ENCODE measurements at places on chromosomes 16 and 17. TPM values are rescaled to one million over a fixed set of nuclear protein-coding genes. Genes with fewer than 3 reads are reported as not detected.

ERBB2 gene
- 124 TPM for total RNA-seq

APOH gene
- total RNA-seq, result 4.7 TPM

GALR2 gene
- 2.3 TPM for total RNA-seq

SP6 gene
- 0.11 TPM for total RNA-seq

DNA sequence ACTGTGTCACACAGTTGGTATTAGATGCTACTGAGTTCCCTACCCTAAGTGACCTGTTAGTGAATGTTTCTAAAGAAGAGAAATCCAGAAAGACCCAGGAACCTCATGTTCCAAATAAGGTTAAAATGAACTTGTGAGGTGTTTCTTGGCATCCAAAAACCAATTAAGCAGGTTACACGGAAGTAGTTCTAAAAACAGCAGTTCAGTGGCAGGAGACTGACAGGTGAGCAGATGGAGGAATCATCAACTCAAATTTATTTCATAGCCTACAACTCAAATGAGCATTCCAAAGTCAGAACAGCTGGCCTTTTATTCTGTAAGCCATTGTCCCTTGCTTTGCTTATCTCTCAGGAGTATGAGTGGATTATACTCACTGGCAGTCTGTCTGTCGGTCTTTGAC lies 188.3 kb downstream of the IRX3 start:
- no peaks in the 10 kb centered on the region for H3K36me3 ChIP-seq
- H3K27ac ChIP-seq, result no peak overlapping the region
- no peak for DNase-seq
- H3K4me3 ChIP-seq, result no peak overlapping the region

GRCh38 chr17:29593591-29594518 lies 923 bp downstream of the ANKRD13B start:
- no peaks in the 10 kb centered on the region for H3K27me3 ChIP-seq
- peaks cover 29% of the 10 kb centered on the region for H3K4me1 ChIP-seq
- no peaks in the 10 kb centered on the region for H3K36me3 ChIP-seq
- no peak overlapping the region for H3K27ac ChIP-seq

- peaks cover 43% of the 10 kb centered on the region for H3K36me3 ChIP-seq
- peaks cover 15% of the 10 kb centered on the region for H3K4me1 ChIP-seq
- peak; percentile 91 for DNase-seq
- no peaks in the 10 kb centered on the region for H3K27me3 ChIP-seq
- peak within 1 kb of the TSS; percentile 99 for H3K27ac ChIP-seq
- peak within 1 kb of the TSS; percentile 80 for H3K4me3 ChIP-seq
Measured at GRCh38 chr17:8152112-8152775, at the start of gene PER1. Gene PER1, minus strand, starts transcription at chr17:8152404. Its CDS starts 1,698 bp downstream, at chr17:8150706.

DNA sequence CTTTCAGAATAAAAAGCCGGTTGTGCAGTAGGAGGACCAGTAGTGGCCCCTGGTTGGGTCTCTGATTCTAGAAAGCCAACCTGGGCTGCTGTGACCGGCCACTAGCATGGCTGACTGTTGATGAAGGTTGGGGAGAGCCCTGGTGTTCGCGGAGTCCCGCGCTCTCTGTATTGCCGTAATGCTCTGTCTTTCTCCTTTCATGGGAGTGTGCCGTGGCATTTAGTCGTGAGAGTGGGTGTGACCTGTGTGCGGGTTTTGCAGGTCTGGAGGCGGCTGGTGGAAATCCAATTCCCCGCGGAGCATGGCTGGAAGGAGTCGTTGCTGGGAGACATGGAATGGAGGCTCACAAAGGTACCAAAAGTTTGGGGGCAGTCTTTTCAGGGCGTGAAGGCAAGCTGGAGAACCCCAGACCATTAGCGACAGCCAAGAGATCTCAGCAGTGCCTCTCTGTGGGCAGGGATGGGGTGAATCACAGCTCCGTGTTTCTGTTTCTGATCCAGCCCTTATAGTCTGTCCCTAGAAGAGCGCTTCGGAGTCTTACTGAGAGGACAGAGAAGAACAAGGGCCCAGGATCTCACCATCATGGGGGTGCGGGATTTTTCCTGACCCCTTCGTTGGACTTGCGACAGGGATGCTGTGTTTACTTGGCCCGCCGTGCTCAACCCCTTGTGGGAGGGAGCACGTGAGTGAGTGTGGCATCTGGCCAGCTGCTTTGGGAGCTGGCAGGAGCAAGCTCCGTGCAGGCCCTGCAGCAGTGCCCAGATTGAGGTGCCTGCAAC lies 56.5 kb downstream of the RNF213 start:
- H3K4me3 ChIP-seq, result no peak overlapping the region
- H3K36me3 ChIP-seq, result peaks cover 67% of the 10 kb centered on the region
- H3K4me1 ChIP-seq, result no peaks in the 10 kb centered on the region
- DNase-seq, result no peak
- no peak overlapping the region for H3K27ac ChIP-seq

DNA sequence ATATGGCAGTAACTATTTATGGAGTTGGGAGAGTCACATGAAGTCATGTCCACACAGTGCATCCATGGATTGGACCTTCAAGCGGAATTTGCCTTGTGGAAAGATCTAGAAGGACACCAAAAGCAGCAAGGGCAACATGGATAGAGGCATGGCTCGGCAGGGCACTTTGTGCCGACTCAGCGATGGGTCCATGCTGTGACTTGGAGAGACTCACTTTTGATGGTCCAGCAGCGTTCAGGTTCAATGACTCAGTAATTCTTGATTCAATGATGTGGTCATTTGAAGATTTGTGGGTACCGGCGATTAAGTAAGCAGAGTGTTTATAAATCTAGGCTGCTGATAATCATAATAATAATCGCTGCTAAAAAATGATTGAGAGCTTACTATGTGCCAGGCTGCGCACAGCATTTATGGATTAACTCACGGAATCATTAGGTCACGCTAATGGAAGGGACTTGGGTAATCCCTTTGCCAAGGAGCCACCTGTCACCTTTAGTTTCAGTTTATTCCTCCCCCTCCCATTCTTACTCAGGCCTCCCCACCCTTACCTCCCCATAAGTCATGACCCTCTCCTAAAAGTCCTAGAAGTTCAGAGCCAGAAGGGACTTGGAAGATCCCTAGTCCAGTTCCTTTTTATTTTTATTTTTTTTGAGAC lies 127.5 kb upstream of the CRHR1 start:
- H3K4me3 ChIP-seq, result no peak overlapping the region
- no peak for DNase-seq
- no peaks in the 10 kb centered on the region for H3K4me1 ChIP-seq
- H3K27ac ChIP-seq, result no peak overlapping the region
- no peaks in the 10 kb centered on the region for H3K27me3 ChIP-seq

DNA sequence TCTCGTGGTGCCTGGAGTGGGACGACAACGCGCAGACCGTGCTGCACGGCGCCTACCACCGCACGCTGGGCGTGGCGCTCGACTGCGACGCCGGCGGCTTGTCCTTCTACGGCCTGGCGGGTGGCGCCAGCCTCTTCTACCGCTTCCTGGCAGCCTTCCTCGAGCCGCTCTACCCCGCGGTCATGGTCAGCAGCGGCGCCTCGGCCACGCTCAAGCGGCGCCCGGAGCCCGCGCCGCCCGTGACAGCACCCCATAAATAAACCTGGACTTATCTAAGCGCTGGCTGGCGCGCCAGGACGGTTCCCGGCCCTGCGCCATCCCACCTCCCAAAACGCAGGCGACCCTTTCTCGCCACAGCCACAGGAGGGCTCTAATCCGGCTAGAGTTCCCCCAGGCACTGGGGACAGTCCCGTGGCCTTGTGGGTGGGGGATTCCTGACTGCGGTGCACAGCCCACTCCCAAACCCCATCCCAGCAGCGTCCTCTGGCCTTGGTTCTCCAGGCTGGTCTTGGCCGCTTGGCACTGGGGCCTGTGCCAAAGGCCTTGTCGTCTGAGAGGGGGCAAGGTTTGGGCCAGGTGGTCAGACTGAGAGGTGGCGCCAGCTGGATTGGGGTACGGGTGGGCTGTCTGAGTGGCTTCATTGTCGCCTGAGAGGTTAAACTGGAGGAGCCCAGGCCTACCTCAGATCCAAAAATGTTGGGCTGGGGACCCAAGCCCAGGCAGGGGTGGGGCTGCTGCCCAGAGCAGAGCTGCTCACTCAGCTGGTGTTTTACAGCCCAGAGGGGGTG lies 10.1 kb upstream of the SLC16A5 start:
- H3K36me3 ChIP-seq, result no peaks in the 10 kb centered on the region
- peaks cover 22% of the 10 kb centered on the region for H3K4me1 ChIP-seq
- peak overlapping the region; percentile 88 for H3K27ac ChIP-seq
- DNase-seq, result no peak
- peak overlapping the region; percentile 46 for H3K4me3 ChIP-seq

DNA sequence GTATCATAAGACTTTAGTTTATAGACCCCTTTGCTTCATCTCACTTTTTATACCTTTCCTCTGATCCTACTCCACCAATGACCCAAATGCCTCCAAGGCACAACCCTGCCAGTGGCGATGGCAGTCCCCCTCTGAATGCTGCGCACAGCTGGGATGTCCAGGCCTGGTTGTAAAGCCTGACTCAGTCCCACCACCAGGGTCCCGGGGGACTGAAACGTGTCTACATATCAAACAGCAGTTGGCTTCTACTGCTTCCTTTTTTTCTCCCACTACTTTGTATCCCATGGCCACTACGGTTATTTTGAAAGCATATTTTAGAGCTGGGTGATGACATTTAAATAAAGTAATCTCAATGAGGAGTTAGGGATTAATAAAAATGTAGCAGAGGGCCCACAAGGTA lies 329.8 kb upstream of the PSMD7 start:
- H3K36me3 ChIP-seq, result no peaks in the 10 kb centered on the region
- H3K4me1 ChIP-seq, result no peaks in the 10 kb centered on the region
- no peak overlapping the region for H3K27ac ChIP-seq
- no peak overlapping the region for H3K4me3 ChIP-seq
- no peak for DNase-seq

- H3K27ac ChIP-seq, result no peak overlapping the region
- no peaks in the 10 kb centered on the region for H3K36me3 ChIP-seq
- no peak for DNase-seq
- H3K4me3 ChIP-seq, result no peak overlapping the region
- H3K27me3 ChIP-seq, result no peaks in the 10 kb centered on the region
- no peaks in the 10 kb centered on the region for H3K4me1 ChIP-seq
Measured at GRCh38 chr17:55588446-55589242, 77.4 kb upstream of the SMIM36 start.

DNA sequence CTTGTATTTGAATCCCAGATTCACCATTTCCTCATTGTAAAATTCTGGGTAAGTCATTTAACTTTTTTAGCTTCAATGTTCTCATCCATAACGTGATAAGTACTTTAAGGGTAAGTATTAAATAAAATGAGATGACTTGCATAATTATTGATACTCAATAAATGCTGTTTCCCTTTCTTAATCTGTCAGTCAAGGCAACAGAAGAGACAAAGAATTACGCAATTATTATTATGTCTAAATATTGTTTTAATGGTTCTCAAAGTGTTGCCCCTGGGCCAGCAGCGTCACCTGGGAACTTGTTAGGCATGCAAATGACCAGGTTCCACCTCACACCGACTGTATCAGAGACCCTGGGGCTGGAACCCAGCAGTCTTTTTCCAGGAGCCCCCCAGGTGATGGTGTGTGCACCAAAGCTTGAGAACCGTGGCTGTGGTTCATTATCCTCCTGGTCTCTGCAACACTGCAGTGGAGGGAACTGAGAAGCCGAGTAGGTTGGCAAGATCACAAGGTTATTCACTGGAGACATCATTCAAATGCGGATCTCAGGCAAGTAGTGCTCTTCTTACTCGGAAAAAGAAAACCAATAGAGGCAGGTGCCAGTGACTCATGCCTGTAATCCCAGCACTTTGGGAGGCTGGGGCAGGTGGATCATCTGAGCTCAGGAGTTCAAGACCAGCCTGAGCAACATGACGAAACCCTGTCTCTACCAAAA lies 43.5 kb downstream of the LYRM9 start:
- no peaks in the 10 kb centered on the region for H3K27me3 ChIP-seq
- H3K4me1 ChIP-seq, result no peaks in the 10 kb centered on the region

DNA sequence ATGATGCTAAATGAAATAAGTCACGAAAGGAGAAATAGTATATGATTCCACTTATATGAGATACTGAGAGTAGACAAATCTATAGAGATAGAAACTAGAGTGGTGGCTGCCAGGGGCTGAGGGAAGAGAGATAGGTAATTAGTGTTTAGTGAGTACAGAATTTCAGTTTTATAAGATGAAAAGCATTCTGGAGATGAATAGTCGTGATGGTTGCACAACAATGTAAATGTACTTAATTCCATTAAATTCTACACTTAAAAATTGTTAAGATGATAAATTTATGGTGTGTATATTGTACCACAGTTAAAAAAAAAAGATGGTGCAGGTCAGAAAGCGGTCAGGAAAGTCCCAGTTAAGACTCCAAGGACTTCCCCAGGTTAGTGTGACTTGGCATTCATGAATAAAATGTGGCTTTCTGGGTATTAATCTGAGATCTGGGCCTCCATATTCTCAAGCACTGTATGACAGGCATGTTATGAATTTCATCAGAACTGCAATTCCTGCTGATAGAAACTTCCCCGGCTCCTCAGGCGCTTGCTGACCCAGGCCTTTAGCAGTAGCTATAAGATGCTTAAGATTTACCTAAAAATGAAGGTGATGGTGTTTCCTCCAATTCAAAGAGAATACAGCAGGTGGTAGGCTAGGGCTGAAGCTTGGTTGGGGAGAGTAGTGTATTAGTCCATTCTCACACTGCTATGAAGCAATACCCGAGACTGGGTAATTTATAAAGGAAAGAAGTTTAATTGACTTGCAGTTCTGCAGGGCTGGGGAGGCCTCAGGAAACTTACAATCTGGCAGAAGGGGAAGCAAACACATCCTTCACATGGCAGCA lies 115.3 kb upstream of the SOX9 start:
- no peak overlapping the region for H3K27ac ChIP-seq
- H3K4me3 ChIP-seq, result no peak overlapping the region
- H3K4me1 ChIP-seq, result no peaks in the 10 kb centered on the region

DNA sequence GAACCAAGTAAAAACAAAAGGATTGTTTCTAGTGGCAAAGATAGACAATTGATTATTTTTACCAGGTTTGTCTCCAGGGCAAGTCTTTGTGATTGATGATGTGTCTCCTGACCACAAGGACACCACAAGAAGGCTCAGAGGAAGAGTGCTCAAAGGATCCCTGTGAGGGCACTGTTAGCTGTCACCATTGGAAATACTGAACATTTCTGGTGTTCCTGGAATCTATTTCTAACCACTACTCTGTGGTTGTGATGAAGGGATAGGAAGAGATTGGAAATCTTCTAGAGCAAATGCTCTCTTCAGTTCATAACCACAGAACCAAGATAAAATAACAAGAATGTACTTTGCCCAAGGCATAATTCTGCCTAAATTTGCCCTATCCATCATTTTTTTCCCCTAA lies 15.3 kb downstream of the RNF43 start:
- H3K4me3 ChIP-seq, result no peak overlapping the region
- H3K4me1 ChIP-seq, result no peaks in the 10 kb centered on the region
- no peak for DNase-seq
- no peak overlapping the region for H3K27ac ChIP-seq

DNA sequence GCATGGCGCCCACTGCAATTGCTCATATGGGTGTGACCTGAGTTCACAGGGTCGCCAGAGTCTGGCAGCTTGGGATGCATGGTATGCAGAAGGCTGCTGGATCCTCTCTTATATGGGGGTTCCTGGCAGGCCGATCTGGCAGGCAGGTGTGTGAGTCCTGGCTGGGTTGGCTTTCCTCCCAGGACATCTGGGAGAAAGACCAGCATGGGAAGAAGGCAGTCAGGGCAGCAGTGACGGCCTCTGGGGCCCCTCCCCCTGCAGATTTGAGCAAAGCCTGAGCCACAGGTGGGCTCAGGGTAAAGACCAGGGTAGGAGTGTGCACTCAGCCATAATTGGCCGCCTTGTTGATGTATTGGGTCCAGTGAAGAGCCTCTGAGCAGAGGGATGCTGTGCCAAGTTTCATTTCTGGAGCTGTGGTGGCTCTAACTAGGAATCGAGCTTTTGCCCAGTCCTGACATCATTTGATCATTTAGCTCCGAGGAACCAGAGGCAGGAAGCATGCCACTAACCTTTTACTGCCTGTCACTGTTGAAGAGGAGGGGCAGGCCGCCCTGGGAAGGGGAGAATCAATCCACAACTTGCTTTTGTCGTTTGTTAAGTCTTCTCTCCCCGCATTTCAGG lies 174.3 kb downstream of the CCDC182 start:
- H3K4me1 ChIP-seq, result peaks cover 37% of the 10 kb centered on the region
- no peak overlapping the region for H3K4me3 ChIP-seq
- peak overlapping the region; percentile 88 for H3K27ac ChIP-seq
- H3K36me3 ChIP-seq, result no peaks in the 10 kb centered on the region
- no peak for DNase-seq
